Activated T-helper 2 cell treated with anti-CD3 and anti-CD28 coated beads, Interferon-gamma antibody, Interleukin-2, Interleukin-4, amounts not matched to agents 10 μg/mL and 5 μg/mL and 100 μg/mL, durations not matched to agents 14 hours and 24 hours and 36 hours (primary cell): ENCODE measurements at places on chromosomes 5 and 9. TPM values are rescaled to one million over a fixed set of nuclear protein-coding genes. Genes with fewer than 3 reads are reported as not detected.

The GOLPH3 gene
- total RNA-seq = 80.1 and 81.5 TPM in 2 replicates

The PFN3 gene
- not detected in 2 replicates for total RNA-seq

The BSPRY gene
- 11.1 and 12.5 TPM in 2 replicates for total RNA-seq

The FGF18 gene
- 0.16 TPM in 1 of 2 replicates, not detected in the other for total RNA-seq

The FOXD4L5 gene
- total RNA-seq = 0.09 and 0.23 TPM in 2 replicates

The PDE6A gene
- total RNA-seq = not detected in 2 replicates
